Skeletal muscle cell (primary cell): ENCODE measurements at places on chromosomes 4 and X.

DNA sequence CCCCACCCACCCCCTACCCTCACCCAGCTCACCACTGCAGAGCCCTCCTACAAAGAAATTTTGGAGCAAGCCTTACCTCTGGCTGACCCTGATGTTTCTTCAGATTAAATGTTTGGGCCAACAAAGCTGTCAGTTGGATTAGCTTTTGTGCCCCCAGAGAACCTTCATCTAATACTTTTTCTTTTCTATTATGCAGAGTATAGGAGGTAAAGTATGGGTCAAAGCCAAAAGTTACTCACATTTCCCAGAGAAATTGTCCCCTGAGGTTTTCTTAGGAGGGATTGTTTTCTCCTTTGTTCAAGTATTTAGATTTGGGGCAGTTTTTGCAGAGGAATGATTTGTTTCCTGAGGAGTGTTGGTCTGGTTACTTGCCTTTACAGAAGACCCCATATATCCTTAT, 69.5 kb downstream of the AASDH start:
- DNase-seq: no peak

DNA sequence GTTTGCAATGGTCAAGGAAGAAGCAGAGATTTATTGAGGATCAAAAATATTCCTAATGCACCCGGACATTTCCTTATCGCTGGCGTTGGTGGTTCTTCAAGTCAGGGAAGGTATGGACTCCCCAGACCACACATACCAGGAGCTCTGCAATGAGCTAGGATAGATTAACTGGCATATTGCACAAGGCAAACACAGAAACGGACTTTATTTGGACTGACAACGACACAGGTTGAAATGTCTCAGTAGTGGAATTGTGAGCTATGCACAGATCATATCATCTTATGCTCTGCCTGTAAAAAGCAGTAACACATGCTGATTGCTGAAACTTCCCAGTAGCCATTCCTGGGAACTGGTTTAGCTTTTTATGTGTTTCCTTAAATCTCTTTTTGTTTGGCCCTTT, 1.7 kb downstream of the TSPAN7 start:
- DNase-seq: no peak

DNA sequence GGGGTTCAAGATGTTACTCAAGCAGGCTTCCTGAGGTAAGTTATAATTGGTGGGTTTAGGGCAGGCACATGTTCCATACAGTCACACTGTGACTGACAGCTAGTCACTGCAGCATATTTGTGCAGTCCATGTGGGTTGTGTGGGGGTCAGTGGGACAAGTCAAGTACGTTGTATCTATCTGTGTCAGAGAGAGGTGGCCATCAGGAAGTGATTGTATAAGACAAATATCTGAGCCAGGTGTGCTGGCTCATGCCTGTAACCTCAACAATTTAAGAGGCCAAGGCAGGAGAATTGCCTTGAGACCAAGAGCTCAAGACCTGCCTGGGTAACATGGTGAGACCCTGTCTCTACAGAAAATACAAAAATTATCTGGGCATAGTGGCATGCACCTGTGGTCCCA, 509.3 kb downstream of the CENPC start:
- no peak for DNase-seq

- no peak for DNase-seq
Observed at GRCh38 chr4:175674219-175674618, 137.8 kb downstream of the GPM6A start.

GRCh38 chrX:126265116-126265515, 99.0 kb upstream of the DCAF12L2 start:
- DNase-seq: no peak

DNA sequence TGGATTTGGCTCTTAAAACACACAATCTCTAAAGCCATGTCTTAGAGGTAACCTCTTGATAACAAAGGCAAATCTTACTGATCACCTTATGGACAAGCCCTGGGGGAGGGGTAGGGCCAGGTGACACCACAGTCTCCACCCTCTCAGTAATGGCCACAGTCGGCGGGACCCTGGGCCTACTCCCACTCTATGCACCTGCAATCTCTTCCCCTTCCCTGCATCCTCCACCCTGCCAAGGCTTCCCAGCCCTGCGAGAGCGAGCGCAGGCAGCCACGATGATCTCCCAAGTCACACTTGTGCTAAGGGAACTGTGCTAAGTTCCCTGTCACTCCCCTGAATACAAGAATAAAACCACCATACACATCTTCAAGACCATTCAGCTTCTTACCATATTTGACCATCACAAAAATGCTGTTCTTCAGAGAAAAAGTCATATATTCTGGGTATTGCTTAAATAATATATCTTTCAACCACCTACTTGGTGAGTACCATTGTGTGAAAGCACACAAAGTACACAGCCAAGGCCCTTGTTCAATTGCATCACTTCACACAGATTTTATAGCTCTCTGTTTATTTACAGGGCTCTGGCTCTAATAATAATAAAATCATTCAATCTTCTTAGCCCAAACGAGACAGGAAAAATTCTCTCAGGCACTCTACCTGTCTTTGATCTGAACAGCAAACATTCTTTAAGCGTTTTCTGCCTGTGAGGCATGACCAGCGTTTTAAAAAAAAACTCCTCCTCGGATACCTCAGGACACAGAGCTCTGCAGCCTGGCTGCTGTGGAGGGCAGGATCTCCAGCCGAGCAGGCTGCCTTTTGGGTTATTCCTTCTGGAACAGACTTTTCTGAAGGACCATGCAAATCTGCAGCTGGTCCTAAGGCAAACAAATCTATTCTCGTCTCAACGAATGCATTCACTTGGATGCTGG, 115.7 kb upstream of the MAP3K15 start:
- no peak for DNase-seq
